ENCODE measurements at places on chromosomes 16 and 17.

GRCh38 chr16:67804853-67805542 is 1.4 kb downstream of the RANBP10 start:
- DNase-seq, result no peak

DNA sequence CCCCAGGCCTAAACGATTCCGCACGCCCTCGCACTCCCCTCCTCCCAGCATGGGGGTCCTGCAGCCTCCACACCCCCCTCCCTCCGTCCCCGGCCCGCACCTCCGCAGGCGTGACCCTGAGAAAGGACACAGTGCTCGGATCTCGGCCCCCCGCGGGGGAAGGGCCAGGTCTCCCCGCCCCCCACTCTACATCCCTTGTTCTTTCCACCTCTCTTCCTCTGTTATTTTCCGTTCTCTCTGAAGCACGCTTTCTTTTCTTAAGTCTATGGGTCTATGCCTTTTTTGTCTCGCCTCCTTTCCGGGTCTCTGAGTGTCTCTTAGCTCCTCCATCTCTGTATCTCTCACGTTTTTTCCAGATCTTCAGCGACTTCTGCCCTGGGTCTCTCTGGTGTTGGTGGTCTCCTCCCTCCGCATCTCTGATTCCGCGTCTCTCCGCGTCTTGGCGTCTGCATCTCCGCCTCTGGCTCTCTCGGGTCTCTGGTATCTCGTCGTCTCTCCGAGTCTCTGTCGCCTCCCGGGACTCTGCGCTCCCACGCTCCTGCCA is 2.1 kb upstream of the HES7 start:
- DNase-seq, result peak; percentile 35

DNA sequence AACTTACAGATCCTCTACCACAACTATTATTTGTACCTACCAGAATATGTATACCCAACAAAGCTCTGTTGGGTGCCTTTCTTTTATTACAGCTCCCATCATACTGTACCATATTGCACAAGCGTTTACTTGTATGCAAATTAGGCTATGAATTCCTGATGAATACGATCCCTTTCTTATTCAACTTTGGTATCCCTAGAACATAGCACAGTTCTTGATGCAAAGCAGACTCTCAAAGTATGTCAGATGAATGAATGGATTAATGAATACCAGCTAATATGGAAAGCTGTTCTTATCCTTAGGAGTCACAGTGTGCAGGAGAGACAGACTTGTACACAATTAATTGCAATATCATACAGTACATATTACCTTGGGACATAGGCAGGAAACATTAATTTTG is 79.7 kb upstream of the NACA2 start:
- DNase-seq, result no peak

- peak; percentile 42 for DNase-seq
Measured at GRCh38 chr16:73000020-73000906, 47.7 kb downstream of the ZFHX3 start.

DNA sequence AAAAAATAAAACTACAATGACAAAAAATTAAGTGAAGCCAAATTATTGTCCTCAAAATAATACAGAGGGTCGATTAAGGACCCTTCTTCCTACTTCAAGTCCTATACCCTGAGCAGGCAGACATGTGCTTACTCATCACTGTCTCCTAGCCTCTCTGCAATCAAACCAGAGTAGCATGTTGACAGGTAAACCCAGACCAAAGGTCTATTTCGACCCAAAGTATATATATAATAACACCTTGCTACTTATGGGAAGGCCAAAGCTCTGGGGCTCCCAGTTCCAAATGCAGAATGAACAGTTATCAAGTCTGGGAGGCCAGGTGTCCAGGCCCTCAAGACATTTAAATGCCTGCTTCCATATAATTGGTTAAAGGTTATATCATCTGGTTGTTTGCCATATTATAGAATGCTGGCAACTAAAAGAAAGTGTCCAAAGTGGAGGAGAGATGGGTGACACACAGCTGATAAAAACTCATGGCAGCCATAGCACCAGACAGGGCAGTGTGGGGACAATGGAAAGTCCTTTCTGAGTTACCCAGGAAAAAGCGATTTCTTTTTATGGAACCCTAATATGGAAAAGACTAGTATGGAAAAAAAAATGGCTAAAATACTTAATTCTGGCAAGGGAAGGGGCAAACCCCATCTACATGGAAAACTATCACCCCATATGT is 53.6 kb downstream of the N4BP1 start:
- DNase-seq, result no peak
